ENCODE measurements at places on chromosomes 7 and 10.

DNA sequence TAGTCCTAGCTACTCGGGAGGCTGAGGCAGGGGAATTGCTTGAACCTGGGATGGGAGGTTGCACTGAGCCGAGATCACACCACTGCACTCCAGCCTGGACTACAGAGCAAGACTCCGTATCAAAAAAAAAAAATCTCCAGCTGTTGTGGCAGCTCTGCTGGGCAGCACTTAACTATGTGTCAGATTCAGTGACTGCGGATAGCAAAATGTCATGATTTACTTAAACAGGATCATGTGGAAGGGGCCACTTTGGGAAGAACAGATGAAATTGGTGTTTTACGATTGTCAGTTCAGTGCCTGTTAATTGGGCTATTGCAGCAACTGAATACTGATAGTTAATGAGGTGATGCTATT, 15.3 kb downstream of the OGDH start:
- no peak for DNase-seq

DNA sequence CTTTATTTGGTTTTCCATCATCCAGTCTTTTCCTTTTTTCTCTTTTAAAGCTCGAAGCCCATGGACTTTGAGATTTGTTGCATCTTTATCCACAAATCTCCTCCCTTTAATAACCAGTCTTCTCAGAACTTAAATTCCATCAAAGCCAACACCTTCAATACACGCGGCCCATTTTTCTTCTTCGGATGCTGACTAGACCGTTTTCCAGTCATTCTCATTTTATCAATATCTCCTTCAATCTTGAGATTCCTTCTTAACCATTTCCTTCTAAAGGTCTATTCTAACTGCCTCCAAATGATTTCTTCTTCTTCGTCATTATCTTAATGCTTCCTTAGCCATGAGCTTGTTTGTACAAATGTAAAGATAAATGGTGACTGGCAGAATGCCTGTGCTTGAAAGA, 173.5 kb downstream of the BAMBI start:
- DNase-seq = no peak

DNA sequence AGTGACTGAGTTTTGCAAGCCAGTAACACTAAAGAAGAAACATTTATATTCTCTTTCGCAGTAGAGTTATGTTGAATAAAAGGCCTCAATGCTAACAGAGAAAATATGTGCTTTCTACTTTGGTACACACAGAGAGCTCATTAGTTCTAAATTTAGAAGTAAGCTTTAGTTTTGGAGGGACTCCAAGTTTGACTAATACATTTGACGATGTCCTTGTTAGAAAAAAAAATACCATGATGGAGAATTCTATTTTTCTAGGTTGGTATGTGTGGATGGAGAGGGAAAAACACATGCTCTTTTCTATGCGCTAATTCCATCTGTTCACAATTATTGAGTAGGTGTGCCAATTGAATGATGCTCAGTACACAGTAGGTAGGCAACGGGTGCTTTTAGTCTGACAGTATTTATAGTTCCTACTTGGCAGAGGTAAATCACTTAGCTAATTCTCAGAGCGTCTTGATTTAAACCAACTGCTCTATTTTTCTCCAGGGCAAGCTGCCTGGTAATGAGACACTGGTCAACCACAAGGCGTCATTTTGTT, 327.2 kb upstream of the AKR1E2 start:
- DNase-seq = no peak

GRCh38 chr7:69937097-69937496, 338.8 kb downstream of the AUTS2 start:
- DNase-seq = no peak

GRCh38 chr7:5622746-5623145, 158.7 kb downstream of the RNF216 start:
- DNase-seq = no peak

DNA sequence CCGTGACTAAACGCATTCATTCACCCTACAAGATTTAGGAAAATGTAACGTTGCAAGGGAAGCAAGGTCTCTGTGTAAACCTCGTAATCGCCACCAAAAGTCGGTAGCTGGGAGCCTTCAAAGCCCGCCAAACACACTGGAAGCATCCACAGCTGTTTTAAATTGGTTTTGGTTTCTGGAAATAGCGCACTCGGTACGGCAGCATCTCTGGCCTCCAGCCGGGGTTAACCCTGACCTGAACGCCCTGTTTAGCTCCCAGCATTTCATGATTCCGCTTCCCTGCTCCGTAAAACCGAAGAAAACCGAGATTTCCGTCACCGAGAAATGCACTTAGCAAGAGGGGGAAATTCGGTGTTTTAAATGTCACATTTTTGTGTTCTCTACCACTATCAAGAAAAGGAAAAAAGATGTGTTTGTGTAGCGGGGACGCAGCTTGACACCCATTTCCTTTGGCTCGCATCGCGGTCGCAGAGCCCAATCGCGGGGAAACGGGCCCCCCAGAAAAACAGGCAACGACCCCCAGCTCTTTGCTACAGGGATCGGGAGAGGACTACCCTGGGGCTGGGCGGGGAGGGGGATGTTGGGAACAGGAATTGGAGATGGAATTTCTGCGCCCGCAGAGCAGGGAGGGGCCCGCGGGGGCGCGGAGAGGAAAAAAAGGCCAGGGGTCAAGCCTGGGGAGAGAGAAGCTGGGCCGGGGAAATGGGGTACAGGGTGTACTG, 646 bp downstream of the SGCE start:
- DNase-seq = no peak

- no peak for DNase-seq
These were observed 123.9 kb downstream of the SEMA3C start for GRCh38 chr7:80794631-80795573.

GRCh38 chr7:129975309-129975708, 22.5 kb upstream of the UBE2H start:
- no peak for DNase-seq

GRCh38 chr10:67923551-67923950, 39.1 kb downstream of the SIRT1 start:
- DNase-seq = no peak

GRCh38 chr7:88018501-88018900, 84.5 kb downstream of the ADAM22 start:
- no peak for DNase-seq

GRCh38 chr10:129035052-129035827, 431.8 kb upstream of the MGMT start:
- no peak for DNase-seq

DNA sequence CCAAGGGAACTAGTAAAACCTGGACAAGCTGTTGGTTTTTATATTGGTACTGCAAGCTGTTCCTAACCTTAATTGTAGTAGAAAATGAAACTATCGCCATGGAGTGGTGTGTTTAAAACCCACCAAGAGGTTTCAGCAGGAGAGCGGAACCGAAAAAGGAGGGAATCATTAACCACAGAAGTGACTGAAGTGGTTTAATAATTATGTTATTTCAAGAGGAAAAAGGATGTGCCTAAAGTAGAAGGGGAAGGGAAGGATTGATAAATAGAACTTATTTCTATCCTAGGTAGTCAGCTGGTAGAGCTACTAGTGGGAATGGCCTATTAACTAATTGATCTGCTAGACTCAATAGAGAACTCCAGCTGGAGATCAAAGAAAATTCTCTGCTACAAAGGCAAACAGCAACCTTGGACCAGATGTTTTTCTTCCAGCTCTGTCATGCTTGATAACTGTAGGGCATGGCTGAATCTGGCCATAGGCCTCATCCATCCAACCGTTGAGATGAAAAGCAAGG, 91.8 kb downstream of the BAMBI start:
- DNase-seq = no peak

DNA sequence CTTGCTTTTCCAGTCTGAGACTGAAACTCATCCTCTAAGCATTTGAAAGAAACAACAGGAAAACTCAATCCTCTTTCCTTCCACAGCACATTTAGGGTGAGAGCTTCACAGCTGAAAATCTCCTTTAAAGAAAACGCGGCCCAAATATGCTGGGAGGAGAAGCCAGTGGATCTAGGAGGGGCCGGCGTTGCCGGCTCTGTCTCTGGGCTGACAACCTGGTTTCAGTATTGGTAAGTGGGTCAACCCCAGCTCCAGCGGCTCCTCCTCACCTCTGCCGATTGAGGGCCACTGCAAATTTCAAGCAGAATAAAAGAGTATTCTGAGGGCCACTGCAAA, 75.3 kb upstream of the CPXM2 start:
- no peak for DNase-seq

Measured in stimulated activated CD8-positive, alpha-beta memory T cell treated with anti-CD3 and anti-CD28 coated beads, Interleukin-4, amount 100 ng/mL, for 1 hour (primary cell).